ENCODE measurements at places on chromosomes 3 and 15.

- DNase-seq = no peak
Measured at GRCh38 chr15:36777926-36778325, 198.5 kb downstream of the CDIN1 start.

DNA sequence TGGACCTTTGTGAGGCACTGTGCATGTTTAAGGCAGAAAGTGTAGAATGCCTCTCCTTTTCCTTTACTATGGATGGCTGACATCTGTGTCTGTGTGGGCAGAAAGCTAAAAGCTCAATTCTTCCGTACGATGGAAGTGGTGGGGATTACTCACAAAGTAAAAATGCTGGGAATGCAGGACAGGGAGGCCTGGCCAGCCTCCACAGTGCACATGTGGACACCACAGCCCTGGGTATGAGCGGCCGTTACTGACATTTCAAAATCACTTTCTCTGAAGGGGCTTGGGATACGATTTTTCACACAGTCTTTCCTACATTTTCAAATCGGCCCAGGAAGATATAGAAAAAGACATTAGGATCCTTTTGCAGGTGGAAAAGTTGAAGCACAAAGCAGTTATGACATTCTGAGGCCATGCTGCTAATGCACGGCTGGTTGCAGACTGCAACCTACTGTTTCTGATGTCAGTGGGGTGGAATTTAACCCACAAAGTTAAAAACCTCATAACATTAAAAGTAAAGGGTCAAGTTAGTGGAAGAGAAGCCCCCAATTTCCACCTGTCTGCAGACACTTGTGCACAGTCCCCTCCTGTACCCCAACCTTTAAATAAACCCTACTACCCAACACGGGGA lies 27.9 kb downstream of the EHD4 start:
- no peak for DNase-seq

DNA sequence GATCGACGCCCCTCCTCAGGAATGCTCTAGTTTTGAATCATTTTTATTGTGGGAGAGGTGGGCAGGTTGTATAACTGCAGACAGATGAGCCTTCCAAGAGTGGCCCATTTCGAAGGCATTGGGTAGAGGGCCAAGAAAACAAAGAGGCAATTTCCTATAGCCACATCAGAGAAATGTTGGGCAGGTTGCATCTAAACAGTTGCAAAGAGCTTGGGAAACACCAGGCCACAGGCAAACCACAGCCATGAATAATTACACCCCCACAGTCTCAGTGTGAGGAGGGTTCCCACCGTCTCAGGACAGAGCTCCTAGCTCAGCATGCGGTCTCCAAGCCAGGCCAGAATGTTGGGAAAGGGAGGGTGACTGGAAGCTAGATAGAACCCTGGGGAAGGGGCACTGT lies 257.3 kb downstream of the ABHD5 start:
- no peak for DNase-seq

- DNase-seq = no peak
Measured at GRCh38 chr3:48919215-48920138, 835 bp downstream of the ARIH2 start.

GRCh38 chr15:37057256-37057655 lies 43.1 kb downstream of the MEIS2 start:
- DNase-seq = no peak

DNA sequence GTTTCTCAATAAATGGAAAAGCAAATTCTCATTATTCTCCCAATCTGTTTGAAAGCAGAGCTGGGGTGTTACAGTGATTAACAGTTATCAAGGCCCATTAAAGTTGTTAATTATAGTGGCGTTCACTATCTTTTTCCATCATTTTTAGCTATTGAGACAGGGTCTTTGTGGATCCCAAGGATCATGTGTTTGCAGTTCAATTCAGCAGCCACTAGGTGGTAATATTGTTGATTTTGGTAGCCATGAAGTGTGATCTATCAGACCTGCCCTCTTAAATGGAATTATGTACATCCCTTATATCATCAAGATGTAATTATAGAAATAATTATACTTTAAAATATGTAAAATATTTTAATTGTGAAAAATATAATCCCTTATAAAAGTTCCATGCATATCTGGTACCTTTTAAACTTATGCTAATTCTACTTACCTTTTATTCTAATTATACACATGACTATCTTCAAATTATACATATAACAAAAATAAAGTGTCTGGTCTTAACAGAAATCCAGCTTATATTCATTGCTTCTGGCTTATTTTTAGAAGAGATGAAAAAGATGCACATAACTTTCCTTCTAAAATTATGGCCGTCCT lies 126.4 kb downstream of the GREM1 start:
- DNase-seq = no peak

- no peak for DNase-seq
Measured at GRCh38 chr15:56428821-56429458, 36.0 kb downstream of the MNS1 start.

GRCh38 chr15:37111427-37111717 lies 11.0 kb upstream of the MEIS2 start:
- DNase-seq = no peak

GRCh38 chr3:33312361-33312760 lies 35.1 kb downstream of the FBXL2 start:
- DNase-seq = no peak
